ENCODE measurements at places on chromosomes 3 and 15.
A peak's percentile ranks its signal among the peaks of the same experiment; 100 is the strongest.

DNA sequence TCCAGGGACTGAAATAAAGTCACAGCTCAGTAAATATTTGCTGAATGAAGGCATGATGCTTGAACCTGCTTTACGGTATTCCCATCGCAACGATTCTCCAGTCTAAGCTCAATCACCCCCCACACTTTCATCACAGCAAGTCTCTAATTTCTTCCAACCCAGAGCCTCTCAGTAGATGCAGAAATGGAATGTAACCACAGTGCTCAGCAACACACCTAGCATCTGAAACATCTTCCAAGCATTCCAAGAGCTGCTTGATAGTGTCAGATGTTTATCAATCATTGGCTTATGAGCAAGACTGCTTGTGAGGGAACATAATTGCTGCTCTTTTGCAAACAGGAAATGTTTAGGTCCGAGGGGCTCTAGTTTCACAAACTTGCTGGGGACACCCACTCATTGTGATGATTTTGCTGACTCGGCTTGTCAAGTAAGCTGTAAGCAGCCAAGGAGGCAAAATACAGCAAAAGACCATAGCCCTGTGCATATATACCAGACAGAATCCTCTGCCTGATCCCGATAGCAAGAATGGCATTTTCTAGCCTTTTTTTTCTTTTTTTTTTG is 751.2 kb downstream of the NR2F2 start:
- DNase-seq, result no peak

GRCh38 chr15:89776274-89777072 is at the start of gene MESP2:
Gene MESP2 (plus strand): TSS chr15:89776332. CDS start chr15:89776358, 26 bp downstream.
- peak; percentile 71 for DNase-seq

- DNase-seq, result no peak
Measured at GRCh38 chr3:119974656-119975055, 119.6 kb downstream of the GSK3B start.

- no peak for DNase-seq
Measured at GRCh38 chr3:20837676-20838302, 651.8 kb upstream of the SGO1 start.

GRCh38 chr15:47475336-47475735 is 242.0 kb upstream of the SEMA6D start:
- DNase-seq, result no peak

DNA sequence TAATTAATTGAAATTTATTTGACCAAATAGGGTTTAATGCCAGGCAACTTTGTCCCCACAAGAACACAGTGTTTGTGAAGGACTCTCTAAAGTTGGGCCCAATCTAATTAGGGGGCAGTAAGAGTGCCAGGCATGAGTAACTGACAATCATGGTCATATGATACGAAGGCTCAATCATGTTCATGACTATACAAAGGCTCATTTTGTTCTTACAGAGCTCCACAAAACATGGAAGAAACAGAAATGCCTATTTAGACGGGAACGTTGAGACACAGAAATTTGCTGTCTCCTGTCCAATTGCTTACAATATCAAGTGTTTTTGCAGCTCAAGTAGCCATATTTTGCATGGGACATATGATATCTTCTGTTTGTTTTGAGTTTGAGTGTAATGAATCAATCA is 391.1 kb downstream of the SI start:
- DNase-seq, result no peak

DNA sequence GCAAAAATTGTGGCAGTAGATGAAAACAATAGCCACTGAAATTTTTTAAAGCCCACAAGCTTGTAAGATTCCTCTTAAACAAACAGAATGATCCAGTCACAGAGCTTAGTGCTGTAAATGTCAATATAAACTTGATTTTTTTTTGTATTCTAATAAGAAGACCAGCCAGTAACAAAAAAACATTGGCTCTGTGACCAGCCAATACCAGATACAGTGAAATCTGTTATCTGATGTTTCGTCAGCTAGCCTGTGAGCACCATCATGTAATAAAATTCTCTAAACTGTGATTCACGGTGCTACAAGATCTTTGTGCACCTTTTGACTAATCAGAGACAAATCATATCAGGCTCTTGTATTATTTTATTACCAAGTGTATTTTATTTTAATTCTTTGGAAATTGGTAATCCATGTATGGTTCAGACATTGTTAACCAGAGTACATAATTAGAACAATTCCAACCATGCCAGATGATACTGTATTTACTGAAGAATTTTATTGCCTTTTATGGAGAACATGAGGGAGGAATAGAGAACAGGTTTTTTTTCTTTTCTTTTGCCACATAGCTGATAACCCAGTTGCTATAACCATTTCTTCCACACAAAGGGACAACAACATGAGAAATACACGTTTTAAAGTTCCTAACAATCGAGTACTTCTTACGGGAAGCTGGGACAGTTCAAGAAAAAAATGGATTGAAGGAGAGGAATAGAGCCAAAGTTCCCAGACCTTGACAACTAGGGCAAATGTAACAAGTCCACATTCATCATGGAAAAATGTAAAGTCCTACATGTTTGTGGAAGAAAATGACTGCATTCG is 71.9 kb downstream of the FILIP1L start:
- peak; percentile 94 for DNase-seq

GRCh38 chr15:91214675-91215590 is 114.9 kb downstream of the SV2B start:
- DNase-seq, result no peak

- no peak for DNase-seq
Measured at GRCh38 chr3:13891492-13892073, 11.7 kb upstream of the WNT7A start.

GRCh38 chr3:40518848-40519247 is 5.9 kb upstream of the ZNF621 start:
- no peak for DNase-seq

GRCh38 chr3:72997421-72997961 is 880 bp downstream of the PPP4R2 start:
- peak; percentile 67 for DNase-seq

GRCh38 chr3:160697637-160698380 is 20.8 kb downstream of the ARL14 start:
- peak; percentile 85 for DNase-seq

DNA sequence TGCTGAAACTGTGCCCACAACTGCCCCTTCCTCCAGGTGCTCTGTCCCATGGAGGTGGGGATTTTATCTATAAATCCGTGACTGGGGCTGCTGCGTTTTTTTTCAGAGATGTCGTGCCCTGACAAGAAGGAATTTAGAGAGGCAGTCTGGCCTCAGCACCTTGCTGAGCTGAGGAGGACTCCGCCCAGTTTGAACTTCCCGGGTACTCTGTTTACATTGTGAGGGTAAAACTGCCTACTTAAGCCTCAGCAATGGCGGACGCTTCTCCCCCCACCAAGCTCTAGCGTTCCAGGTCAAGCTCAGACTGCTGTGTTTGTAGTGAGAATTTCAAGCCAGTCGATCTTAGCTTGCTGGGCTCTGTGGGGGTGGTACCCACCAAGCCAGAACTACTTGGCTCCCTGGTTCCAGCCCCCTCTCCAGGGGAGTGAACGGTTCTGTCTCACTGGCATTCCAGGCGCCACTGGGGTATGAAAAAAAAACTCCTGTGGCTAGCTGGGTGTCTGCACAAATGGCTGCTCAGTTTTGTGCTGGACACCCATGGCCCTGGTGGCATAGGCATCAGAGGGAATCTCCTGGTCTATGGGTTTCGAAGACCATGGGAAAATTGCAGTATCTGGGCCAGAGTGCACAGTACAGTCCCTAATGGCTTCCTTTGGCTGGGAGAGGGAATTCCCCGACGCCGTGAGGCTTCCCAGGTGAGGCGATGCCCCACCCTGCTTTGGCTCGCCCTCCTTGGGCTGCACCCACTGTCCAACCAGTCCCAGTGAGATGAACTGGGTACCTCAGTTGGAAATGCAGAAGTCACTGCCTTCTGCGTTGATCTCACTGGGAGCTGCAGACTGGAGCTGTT is 68.5 kb upstream of the SGO1 start:
- DNase-seq, result no peak

DNA sequence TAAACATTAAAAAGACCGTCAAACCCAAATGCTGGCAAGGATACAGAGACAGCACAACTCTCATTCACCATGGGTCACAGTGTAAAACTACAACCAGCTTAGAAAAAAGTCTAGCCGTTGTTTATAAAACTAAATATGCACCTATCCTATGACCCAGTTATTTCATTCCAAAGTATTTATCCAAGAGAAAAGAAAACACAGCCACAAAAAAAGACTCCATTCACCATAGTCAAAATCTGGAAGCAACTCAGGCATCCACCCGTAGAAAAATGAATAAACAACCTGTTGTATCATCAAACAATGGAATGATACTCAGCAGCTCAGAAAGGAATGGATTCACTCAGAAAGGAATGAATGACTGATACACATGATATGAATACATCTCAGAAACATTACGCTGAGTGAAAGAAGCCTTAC is 28.6 kb downstream of the PLD1 start:
- peak; percentile 43 for DNase-seq

GRCh38 chr3:37323494-37323893 is 149.1 kb upstream of the LRRFIP2 start:
- no peak for DNase-seq

DNA sequence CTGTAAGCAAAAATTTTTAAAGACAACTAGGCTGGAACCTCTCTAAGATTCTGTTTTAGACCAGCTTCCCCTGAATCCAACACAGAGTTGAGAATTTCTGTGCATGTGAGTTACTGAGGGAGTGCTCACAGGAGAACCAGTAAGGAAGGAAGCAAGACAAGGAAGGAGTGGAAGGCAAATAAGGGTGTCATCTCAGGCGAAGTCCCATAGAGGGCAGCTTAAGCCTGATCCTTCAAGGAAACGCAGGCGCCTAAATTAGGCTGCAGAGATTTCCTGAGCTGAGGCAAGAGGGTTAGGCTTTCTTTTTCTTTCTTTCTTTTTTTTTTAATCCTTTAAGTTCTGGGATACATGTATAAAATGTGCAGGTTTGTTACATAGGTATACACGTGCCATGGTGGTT is 36.2 kb upstream of the COL6A6 start:
- DNase-seq, result peak; percentile 45

DNA sequence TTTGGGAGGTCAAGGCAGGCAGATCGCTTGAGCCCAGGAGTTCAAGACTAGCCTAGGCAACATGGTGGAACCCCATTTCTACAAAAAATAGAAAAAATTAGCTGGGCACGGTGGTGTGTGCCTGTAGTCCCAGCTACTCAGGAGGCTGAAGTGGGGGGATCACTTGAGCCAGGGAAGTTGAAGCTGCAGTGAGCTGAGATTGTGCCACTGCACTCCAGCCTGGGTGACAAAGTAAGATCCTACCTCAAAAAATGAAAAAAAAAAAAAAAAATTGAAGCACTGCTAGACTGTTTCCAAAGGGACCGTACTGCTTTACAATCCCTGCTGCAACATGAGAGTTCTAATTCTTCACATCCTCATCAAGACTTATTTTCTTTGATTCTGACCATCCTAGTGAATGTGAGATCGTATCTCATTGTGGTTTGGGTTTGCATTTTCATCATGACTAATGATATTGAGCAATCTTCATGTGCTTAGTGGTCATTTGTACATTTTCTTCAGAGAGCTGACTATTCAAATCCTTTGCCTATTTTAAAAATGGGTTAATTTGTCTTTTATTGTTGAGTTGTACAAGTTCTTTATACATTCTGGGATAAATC is 10.8 kb downstream of the CMTM8 start:
- DNase-seq, result peak; percentile 89

DNA sequence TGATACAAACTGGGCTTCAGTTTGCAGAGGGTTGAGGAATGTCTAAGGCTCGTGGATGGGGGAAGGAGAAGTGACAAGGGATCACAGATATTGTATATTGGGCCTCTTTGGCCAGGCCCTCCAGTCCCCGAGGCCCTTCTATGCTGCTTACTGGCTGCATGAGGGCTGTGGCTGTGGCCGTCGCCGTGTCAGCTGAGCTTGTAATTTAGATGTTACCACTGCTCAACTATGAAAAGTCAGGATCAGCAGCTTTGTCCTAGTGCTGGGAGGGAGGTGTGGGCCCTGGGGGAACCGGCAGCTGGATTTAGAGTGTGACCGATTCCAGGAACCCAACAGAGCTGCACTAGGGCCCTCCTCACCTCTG is 51.6 kb downstream of the CACNA1D start:
- DNase-seq, result no peak

- DNase-seq, result peak; percentile 52
Measured at GRCh38 chr15:43225201-43225949, 4.6 kb upstream of the EPB42 start.

GRCh38 chr3:13198264-13198879 is 125.1 kb upstream of the IQSEC1 start:
- no peak for DNase-seq

- DNase-seq, result no peak
Measured at GRCh38 chr15:43253431-43254403, 13.0 kb downstream of the TGM5 start.

DNA sequence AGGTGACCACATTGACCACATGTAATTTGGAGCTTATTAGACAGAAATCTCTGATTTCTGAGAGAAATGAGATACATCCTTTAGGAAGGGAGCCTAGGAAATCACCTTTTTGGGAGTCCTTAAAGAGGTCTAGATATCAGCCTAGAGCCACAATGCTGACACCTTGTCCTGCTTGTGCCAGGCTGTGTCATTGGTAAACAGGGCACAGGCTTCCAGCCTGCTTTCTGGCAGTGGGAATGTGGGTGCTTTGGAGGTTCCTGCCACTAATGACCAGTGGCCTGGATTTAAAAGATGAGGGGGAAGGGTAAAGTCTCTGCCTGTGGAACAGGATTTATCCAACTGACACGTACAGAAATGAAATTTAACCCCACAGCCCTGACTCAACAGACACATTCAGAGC is 169.8 kb upstream of the KBTBD8 start:
- DNase-seq, result no peak

- DNase-seq, result no peak
Measured at GRCh38 chr3:173923204-173923603, 525.7 kb downstream of the NLGN1 start.

GRCh38 chr15:47975427-47975826 is 145.4 kb upstream of the SLC24A5 start:
- DNase-seq, result no peak

GRCh38 chr3:69985266-69985665 is 14.3 kb upstream of the SAMMSON start:
- DNase-seq, result no peak

DNA sequence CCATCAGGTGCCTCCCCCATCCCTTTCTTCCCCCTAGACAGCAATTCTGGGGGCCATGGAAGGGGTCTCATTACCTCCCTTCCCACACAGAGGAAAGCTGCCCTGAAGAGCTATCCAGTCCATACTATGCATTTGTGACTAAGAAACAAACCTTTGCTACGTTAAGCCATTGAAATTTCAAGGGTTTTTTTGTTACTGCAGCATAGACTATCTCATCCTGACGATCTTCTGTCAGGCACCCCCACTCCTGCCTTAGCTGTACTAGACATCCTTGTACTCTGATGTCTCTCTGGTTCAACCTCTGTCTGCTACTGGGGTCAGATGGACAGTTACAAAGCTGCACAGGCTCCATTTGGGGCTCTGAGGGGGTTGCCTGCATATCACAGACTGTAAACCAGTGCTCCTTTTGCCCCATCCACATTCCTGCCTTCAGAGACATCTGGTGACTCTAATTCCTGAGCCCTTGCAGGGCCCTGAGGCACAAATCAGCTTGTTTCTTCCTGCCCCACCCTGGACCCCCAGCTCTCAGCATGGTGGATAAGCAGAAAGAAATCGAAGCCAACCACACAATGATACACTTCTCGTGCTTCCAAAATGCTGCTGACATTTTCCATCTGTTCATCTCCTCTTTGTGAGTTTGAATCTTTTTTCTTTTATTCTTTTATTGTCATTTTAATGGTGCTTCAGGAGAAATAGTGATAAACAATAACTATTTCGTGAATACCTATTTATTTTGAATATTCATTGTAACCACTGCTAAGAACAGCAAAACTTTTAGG is 21.6 kb upstream of the NSMCE3 start:
- no peak for DNase-seq

- DNase-seq, result no peak
Measured at GRCh38 chr3:38210141-38210757, 44.9 kb downstream of the OXSR1 start.

- peak; percentile 68 for DNase-seq
Measured at GRCh38 chr3:197151580-197151979, 122.0 kb upstream of the MELTF start.

Data from fibroblast of skin of right quadriceps (primary cell).